NCI-H2029 (cell line): ENCODE measurements at places on chromosomes 3 and 15.

DNA sequence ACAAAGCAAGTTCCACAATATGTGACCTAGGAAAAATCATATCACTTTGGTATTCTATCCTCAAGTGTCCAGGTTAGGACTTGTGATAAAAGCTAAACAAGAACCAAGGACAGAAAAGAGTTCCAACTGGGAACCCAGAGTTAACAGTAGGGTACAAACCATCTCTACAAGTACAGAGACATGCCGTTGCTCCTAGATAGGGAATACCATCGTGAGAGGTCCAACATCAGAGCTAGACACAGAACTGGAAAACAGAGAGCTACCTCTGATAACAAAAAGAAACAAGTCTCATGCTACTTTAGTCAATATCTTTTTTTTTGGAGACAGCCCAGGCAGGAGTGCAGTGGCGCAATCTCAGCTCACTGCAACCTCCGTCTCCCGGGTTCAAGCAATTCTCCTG, 37.8 kb downstream of the SMARCC1 start:
- DNase-seq, result no peak

- no peak for DNase-seq
Observed at GRCh38 chr3:65575376-65575840, 463.3 kb downstream of the MAGI1 start.

DNA sequence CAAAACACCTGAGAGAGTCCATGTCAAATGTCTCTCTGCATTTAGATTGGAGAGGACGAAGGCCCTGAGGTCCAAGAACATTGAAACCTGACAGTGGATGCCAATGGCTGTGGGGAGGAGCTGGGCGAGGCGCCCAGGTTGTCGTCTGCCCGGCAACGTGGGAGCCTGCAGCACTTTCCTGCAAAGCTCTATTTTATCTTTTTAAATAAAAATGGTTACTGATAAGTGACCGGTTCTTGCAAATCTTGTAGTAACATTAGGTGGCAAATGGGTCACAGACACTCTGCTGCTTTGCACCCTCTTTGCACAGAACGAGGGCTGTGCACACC, 19.5 kb upstream of the FANCD2 start:
- DNase-seq, result no peak

DNA sequence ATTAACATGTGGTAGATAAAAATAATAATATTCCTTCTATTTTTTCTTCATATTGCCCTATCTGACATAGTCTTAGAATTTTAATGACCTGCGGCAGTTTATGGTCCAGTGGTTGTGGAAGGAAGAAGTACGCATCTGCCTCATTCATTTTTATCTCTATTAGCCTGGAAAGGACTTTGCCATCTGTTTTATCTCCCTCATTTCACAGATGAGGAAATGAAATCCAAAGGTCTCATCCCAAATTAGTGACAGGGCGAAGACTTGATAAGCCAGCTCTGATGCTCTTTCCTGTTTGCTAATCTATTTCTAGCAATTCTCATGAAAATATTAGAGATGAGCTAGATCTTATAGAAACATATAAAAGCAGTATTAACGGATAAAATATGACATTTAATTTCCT, 113.3 kb downstream of the KLHL25 start:
- DNase-seq, result no peak

DNA sequence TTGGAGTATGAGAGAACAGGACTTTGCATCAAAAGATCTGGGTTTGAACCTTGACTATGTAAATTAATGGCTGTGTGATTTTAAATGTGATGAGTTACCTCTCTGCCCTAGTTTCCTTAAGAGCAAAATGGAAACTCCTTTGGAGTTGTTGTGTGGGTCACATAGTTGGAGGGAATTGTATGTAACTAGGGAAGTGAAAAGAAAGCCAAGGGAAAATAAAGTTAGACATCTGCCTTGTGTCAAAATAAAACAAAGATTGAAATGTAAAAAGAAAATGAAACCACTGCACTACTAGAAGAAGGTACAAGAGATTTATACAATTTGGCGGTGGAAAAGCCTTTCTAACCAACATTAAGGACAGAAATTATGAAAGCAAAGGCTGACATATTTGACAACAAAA, 1.7 kb upstream of the EHD4 start:
- no peak for DNase-seq

- DNase-seq, result no peak
Observed at GRCh38 chr15:76577879-76578512, 241.4 kb downstream of the ISL2 start.

DNA sequence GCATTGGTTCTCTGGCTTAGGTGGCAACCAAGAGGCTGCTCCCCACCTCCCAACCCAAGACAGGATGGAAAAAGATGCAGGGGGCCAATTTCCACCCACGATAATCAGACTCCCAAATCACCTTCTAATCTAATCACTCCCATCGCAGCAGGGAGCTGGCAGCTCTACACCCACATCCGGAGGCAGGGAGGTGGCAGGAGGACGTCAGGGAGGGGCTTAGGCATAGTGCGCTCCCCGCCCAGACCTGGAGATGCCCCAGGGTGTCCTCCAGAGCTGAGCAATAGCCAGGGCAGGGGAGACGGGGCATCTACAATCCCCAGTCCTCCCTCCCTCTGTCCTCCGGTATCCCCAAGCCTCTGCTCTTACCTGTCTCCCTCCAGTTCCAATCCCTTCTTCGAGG, 70.5 kb upstream of the SEC13 start:
- DNase-seq, result no peak

- DNase-seq, result no peak
Observed at GRCh38 chr15:90691369-90691768, 25.8 kb upstream of the BLM start.

- no peak for DNase-seq
Observed at GRCh38 chr3:143351895-143352608, 232.5 kb downstream of the CHST2 start.

DNA sequence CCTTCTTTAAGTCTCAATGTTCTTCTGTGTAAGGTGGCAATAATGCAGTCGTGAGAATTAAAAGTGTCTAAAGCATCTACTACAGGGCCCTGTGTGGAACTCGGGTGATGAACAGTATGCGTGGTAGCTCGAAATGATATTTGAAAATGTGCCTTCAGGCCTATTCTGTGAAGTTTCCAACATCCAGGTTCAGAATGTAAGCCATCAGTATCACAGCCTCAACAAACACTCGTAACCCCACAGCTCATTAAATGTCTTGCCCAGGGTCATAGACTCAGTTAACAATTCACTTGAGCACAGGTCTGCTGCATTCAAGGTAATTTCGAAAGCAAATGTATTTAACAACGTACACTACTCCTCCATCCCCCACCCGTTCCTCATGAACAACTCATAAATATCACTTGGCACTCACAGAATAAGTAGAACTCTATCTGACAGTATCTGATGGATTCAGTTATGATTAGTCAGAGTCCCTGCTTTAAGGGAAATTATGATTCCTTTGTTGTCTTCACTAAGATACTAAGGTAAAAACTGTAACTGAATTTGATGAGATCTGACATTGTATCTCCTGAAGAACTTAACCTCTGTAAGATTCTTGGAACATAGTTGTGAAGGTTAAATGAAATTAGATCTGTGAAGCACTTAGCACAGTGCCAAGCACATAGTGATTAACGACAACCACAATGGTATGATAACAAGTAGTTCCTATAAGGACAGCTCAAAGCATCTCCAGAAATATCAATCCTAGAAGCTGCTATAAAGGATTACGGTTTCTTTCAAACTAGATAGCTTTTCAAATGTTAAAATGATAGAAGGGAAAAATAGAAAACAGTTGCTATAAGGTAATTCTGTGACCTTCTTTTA, 642.3 kb downstream of the TBL1XR1 start:
- no peak for DNase-seq

GRCh38 chr15:45666119-45666875, 31.5 kb downstream of the SQOR start:
- no peak for DNase-seq

GRCh38 chr3:183306798-183307671, 54.0 kb downstream of the B3GNT5 start:
- peak; percentile 86 for DNase-seq

GRCh38 chr15:95829062-95829461, 501.4 kb upstream of the NR2F2 start:
- no peak for DNase-seq

- no peak for DNase-seq
Observed at GRCh38 chr3:153749070-153749610, 372.1 kb upstream of the ARHGEF26 start.

DNA sequence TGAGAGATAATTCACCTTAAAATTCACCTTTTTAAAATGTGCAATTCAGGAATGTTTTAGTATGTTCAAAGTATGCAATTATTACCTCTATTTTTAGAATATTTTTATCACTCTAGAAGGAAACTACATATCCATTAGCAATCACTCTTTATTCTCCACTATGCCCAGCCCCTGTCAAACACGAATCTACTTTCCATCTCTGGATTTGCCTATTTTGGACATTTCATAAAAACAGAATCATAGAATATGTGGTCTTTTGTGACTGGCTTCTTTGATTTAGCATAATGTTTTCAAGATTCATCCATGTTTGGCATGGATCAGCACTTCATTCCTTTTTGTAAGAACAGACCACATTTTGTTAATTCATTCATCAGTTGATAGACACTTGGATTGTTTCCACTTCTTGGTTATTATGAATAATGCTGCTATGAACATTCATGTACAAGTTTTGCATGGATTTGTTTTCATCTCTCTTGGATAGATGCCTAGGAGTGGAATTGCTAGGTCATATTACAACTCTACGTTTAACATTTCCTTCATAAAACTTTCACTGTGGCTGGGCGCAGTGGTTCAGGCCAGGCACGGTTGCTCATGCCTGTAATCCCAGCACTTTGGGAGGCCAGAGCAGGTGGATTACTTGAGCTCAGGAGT, 12.7 kb downstream of the HMCES start:
- DNase-seq, result no peak

GRCh38 chr3:113819866-113820265, 18.7 kb upstream of the GRAMD1C start:
- no peak for DNase-seq

GRCh38 chr15:31236184-31237042, 90.2 kb upstream of the KLF13 start:
- peak; percentile 26 for DNase-seq

DNA sequence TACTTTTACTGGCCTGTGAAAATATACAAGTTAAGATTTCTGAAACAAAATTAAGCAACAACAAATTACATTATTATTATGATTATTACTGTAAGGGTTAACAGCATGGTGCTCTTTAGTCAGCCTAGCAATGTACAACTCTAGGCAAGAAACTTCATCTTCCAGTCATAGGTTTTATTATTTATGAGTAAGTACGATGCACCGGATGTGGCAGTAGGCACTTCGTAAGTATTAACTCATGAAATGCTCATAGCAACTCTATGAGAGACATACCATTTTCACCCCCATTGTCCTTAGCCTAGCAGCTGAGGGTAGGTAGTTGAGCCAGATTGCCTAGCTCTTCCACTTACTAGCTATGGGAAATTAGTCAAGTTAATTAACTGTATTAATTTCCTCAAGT, 68.0 kb upstream of the PTPRG start:
- no peak for DNase-seq

DNA sequence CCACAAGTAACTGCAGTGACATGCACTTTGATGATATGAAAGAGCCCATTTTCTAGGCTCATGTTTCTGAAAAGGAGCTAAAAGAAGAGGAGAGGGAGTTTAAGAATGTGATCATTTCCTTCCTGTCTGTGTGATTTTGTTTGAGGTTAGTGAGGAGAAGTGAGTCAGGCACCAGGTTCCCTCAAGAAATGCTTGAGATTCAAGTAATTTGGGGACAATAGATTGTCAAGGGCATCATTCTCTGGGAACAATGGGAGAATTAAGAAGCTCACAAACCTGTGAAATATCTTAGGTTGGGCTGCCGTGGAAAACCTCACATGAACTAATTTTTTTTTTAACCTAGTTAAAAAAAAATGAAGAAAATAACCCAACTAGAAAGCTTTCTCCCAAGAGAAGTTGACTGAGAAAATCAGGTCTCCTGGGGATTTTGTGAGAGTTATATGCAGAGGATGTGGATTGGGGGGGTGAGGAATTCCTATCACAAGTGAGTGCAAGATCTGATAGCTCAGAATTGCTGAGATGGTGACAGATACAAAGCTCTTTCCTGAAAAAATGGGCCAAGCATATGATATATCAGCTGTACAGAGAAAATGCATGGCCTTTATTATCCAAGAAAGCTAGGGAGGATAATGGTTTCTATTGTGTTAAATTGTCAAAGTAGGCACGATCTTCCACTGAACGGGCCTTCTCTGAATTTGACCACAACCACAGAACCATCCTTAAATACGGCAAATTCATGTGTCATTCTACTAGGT, 203.3 kb downstream of the FEZF2 start:
- DNase-seq, result no peak

DNA sequence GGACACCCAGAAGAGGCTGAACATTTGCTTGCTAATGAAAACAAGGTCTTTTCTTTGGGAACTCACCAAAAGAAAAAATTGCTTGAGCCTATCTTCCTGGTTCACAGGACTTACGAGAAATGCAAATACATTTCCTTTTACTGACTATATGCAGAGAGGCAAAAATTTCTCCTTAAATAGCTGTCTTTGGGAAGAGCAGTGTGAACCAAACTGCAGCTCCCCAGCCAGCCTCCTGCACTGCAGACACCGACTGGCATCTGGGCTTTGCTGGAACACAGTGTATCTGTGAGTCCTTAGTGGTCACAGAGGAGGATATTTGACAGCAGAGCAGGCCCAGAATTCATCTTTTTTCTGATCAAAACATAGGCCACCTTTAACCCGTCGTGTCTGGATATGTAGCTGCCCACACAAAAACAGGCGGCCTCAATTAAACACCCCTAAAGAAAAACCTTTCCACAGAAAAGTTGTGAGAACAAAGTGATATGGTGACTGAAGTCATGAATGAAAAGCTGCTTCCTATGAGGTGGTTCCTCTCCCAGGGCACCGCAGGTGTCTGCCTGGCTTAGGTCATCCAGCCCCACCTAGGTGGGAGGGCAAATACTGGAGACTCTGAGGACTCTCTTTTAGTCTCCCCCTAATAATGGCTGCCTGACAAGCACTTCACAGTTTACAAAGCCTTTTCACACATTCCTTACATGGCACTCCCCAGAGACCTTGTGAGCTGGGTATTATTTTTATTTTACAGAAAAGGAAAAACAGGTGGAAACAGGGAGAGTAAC, 46.1 kb upstream of the TMEM158 start:
- peak; percentile 15 for DNase-seq

GRCh38 chr15:84926491-84927230, 42.2 kb downstream of the SLC28A1 start:
- DNase-seq, result no peak

DNA sequence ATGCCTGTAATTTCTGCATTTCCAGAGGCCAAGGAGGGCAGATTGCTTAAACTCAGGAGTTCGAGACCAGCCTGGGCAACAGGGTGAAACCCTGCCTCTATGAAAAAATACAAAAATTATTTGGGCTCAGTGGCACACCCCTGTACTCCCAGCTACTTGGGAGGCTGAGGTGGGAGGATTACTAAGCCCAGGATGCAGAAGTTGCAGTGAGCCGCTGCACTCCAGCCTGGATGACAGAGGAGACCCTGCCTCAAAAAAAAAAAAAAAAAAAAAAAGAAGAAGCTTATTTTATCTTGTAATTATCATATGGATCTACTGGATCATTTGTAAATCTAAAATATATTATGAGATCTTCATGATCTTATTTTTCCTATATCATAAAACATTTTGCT, 84.1 kb downstream of the PPCDC start:
- no peak for DNase-seq
